Amygdala (tissue), 56 donors: ENCODE measurements at places on chromosomes 1 and 21.

GRCh38 chr1:197092491-197093023, 25.5 kb upstream of the F13B start:
- DNase-seq, result no peak

DNA sequence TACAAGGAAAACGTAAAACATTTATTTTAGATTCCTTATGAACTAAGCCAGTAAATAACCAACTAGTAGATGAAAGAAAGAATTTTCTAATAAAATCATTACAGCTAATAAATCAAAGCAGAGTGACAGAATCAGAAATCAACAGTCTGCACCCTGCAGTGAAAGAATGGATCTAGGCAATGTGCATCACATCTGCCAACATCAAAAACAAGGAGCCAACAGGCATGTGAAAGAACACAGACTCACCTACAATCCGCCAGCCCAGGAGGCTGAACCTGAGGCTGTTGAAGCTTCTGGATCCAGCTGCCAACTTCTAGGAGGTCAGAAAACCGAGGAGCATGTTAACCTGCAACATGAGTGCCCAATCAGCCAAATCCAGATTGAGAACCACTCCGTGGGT, 196.3 kb downstream of the SETD4 start:
- DNase-seq, result no peak

DNA sequence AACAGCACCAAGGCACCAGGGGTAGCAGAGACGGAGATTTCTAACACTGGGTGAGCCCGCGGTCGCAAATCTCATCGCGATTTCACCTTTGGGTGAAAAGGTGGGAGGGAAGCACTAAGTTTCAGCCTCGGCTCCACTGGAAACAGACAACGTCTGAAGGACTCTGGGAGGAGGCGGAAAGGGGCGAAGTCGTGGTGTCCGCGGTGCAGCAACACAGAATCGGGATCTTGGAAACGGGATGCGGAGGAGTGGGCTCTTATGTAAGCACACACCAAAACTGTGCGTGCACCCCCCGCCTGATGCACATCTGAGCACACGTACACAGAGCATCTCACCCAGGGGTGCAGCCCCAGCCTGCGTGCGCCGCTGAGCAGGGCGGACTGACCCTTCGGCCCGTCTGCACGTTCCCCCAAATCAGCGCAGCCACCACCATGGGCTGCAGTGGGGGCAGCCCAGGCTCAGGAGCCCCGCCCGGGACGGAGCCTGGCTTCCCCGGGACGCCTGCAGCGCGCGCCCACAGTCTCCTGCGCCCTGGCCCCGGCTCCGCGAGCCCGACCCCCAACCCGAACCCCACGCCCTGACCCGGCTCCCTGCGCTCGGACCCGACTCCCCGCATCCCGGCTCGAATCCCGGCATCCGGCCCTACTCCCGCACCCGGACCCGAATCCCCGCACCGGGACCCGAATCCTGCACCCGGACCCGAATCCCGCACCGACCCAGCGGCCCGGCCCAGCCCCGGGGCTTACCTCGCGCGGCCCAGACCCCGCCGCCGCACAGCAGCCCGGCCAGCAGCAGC, 670 bp downstream of the CLSTN1 start:
- no peak for DNase-seq

DNA sequence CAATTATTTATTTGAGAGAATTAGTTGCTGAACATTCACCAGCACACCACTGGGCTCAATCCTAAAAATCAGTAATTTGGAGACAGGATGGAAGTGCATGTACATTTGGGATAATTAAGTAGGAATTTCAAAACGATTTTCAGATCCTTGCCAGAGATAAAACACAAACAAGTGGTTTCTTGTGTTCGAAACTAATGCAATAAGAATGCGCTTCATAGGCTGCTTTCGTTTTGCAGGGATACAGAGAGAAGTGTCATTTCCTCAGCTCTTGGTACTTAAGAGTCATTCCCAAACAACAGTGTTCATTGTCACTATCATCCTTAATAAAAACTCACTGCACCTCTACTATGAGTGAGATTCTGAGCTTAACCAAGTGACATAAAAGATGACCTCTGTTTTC, 20.6 kb upstream of the USP24 start:
- DNase-seq, result no peak

- DNase-seq, result no peak
Measured at GRCh38 chr1:10973552-10973951, 38.9 kb upstream of the TARDBP start.

DNA sequence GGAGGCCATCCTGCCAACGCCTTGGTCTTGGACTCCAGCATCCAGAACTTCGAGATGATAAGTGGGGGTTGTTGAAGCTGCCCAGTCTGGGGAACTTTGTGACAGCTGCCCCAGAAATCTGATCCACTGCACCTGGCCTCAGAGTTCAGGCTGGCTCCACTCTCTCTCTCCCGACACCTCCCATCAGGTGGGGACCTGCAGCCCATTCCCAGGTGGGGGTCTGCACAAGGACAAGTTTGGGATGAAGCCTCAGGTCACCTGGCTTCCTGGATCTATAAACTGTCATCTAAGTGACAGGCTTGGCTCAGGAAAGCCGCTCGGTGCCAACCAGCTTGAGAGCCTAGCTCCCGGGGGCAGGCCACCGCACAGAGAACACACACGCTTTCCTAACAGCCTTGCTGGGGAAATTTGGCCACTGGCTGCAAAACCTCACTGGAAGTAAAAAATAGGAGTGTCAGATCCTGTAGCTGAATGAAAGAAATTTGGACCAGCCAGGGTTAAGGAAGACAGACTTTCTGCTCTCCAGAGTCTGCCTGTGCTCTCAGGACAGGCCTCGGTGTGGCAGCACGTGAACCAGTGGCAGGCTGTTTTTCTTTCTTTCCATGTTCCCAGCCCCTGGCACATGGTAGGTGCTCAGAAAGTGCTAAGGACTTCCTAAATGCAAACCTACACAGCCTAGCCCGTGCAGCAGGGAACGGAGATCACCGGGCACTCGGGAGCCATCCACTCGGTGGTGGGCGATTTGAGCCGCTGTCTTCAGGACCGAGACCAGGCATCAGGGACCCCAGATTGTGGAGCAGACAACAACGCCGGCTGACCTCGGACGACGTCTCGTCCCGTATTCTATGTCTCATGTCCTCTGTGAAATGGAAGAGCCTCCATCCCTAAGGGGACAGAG, 42.6 kb upstream of the LBR start:
- DNase-seq, result no peak

DNA sequence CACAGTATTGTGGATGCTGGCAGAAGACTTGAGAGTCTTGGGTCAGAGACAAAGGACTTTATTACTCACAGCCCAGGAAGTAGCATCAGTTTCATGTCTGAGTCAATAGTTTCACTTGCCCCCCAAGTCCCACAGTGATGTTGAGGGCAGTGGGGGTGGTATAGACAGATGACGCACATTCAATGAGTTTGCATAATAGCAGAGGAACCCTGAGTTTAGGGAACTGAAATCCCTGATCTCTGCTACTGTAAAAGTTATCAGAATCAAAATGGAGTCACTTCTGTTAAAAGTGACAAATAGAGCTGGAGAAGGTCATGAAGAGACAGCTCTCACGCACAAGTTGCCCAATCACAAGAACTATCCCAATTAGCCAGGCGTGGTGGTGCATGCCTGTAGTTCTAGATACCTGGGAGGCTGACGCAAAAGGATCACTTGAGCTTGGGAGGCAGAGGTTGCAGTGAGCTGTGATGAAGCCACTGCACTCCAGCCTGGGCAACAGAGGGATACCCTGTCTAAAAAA, 11.5 kb upstream of the HCRTR1 start:
- no peak for DNase-seq

- DNase-seq, result no peak
Measured at GRCh38 chr1:205056956-205057568, 14.1 kb downstream of the CNTN2 start.

- DNase-seq, result no peak
Measured at GRCh38 chr1:209629621-209630382, 22.4 kb downstream of the LAMB3 start.

- no peak for DNase-seq
Measured at GRCh38 chr1:243758647-243759046, 91.4 kb downstream of the AKT3 start.

GRCh38 chr1:241542199-241542907, 10.2 kb downstream of the KMO start:
- DNase-seq, result no peak

DNA sequence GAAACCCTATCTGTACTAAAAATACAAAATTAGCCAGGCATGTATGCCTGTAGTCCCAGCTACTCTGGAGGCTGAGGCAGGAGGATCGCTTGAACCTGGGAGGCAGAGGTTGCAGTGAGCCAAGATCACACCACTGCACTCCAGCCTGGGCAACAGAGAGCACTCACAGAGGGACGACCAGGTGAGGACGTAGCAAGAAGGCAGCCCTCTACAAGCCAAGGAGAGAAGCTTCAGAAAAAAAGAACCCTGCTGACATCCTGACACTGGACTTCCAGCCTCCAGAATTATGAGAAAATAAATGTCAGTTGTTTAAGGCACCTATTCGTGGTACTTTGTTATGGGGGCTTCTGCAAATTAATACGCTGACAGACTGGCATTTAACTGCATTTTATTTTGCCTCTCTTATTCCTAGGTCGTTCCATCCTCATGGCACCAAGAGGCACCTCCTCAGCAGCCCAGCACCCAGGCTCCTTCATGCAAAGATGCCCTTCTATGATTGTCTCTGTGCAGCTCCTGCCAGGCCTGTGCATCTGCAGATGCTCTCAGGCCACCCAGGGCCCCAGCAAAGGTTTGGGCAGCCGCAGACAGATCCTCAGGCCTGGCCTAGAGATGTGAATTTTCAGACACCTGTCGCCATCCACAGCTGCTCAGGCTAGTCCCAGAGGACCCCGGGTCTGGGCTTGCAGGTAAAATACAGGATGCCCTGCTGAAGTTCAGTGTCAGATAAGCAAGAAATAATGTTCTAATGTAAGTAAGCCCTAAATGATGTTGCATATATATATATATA, 86.0 kb upstream of the COX20 start:
- no peak for DNase-seq

- DNase-seq, result no peak
Measured at GRCh38 chr1:228867951-228868730, 132.9 kb downstream of the RHOU start.

DNA sequence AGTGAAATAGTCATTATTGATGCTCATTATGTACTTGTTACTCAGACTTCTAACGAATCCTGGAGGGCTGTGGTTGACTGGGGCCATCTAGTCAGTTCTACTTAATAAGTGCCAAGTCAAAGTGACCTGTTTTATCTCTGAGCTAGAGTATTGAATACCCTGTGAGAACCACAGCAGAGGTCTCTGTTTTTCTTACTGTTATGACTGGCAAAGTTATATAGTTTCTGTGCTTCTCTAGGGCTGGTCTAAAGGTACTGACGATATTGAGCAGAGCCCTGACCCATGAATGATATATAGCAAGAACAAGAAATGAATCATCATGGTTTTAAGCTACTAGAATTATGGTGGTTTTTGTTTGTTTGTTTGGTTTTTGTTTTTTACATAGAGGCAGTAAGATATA, 555.8 kb downstream of the PLA2G4A start:
- no peak for DNase-seq

GRCh38 chr21:34351786-34352241, 12.0 kb upstream of the KCNE2 start:
- DNase-seq, result peak; percentile 17

DNA sequence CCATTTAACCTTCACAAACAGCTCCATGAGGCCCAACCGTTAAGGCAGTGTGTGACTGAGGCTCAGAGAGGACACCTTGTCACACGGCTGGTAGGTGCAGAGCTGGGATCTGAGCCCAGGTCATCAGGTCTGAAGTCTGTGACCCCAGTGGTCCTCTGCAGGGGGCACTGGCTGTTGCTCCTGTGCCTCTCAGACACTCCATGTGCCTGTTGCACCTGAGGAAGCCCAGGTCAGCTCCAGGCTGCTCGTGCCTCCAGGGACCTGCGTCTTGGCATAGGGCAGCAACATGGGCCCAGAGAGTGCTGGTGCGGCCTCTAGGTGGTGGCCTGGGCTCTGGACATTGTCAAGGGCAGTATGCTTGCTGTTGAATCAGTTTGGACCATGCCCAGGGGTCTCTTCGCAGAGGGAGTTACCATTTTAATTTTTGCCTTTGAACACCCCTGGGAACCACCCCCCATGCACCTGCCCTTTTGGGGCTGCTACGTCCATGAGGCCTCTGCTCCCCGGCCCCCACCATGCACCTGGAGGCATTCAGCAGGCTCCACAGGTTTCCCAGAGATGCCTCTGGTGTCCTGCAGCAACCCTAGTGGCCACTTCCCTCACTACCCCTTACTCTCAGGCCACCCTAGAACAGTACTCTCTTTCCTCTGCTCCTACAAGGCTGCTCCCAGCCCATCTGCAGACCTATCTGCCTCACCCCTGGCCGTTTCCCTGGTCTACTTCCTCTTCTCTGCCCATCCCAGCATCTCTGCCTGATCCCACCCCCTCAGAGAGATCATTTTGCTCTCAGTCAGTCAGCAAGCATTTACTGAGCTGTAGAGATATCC, 25.2 kb upstream of the EPS8L3 start:
- no peak for DNase-seq

GRCh38 chr21:27035791-27036190, 68.9 kb upstream of the ADAMTS5 start:
- DNase-seq, result no peak

DNA sequence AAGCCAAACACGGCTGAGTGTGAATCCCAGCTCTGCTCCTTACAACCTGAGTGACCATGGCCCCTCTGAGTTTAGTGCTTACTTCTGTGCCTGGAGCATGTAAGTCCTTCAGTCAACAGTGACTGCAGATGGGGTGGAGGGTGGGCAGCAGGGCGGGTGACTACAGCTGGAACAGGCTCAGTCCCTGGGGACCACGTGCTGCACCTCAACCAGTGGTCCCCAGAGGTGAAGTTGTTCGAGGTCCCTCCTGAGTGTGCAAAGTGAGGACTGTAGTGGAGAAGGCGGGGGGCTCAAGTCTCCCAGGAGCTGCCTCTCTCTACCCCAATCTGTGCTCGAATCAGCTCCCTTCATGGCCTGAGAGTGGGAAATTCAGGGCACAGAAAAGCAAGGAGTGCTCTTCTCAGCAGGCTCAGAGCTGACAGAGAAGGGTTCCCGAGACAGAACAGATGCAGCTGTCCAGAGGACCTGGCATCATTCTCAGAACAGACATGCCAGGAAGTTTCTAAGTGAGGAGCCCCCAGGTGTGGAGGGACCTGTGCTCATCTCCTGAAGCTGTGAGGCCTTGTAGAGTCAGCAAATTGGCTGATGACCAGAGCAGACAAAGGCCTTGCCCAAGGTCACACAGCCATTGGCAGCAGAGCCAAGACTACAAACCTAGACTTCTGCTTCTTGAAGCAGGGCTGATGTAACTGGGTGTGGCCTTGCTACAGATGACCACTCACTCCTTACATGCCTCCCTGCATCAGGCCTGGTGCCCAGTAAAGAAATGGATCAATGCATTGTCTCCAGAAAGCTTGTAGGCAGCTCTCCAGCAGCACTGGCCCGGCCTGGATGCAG, 61.7 kb upstream of the EDN2 start:
- no peak for DNase-seq

- no peak for DNase-seq
Measured at GRCh38 chr1:192805832-192806323, 3.0 kb upstream of the RGS2 start.
